ENCODE measurements at places on chromosomes 4 and X. TPM values are rescaled to one million over a fixed set of nuclear protein-coding genes. Genes with fewer than 3 reads are reported as not detected.

DNA sequence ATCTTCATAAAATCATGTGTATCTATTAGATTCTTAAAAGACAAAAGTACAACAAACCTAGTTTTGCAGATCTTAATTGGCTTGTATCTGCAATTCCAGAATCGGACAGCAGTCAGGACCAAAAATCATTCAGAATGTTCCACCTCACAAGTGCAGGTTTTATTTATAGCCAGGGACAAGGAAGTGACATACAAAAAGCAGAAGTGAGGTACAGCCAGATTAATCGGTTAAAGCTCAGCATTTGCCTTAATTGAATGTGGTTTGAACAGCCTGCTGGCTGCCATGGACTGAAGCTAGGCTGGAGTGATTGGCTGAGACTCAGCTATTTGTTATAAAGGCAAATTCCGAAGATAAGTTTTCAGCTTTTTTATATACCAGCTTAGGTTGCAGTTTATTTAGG is 932.6 kb downstream of the C4orf33 start:
- no peaks in the 10 kb centered on the region for H3K4me1 ChIP-seq
- no peaks in the 10 kb centered on the region for H3K36me3 ChIP-seq
- no peaks in the 10 kb centered on the region for H3K27me3 ChIP-seq
- no peak overlapping the region for H3K27ac ChIP-seq

- no peaks in the 10 kb centered on the region for H3K27me3 ChIP-seq
- no peak for DNase-seq
- H3K27ac ChIP-seq, result no peak overlapping the region
- no peak overlapping the region for H3K4me3 ChIP-seq
- no peaks in the 10 kb centered on the region for H3K36me3 ChIP-seq
These were observed 59.0 kb downstream of the AFAP1 start for GRCh38 chr4:7880683-7881082.

- peaks cover 5% of the 10 kb centered on the region for H3K4me1 ChIP-seq
- peaks cover 5% of the 10 kb centered on the region for H3K27me3 ChIP-seq
- no peak overlapping the region for H3K4me3 ChIP-seq
- H3K27ac ChIP-seq, result no peak overlapping the region
These were observed 16.3 kb downstream of the RBMX2 start for GRCh38 chrX:130418066-130418465.

GRCh38 chr4:54093324-54094240 is 6.4 kb upstream of the GSX2 start:
- DNase-seq, result no peak
- peaks cover 45% of the 10 kb centered on the region for H3K4me1 ChIP-seq
- peaks cover 3% of the 10 kb centered on the region for H3K36me3 ChIP-seq

DNA sequence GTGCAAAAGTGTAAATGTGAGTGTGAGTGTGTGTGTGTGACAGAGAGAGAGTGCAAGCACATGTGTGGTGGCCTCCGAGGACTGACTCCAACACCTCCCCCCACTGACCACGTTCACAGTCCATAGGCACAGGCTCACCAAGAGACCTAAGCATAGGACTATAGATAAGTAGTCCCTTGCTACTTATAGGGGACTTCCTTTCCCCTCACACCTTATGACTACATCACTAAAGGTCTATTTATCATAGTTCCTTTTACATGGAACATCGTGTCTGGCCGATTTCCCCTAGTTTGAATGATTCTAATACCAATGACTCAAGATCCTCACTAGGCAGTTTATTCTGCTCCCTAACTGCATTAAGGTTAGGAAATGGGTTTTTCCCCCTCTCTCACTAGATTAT is 17.8 kb downstream of the FRMPD3 start:
- no peaks in the 10 kb centered on the region for H3K36me3 ChIP-seq
- no peak overlapping the region for H3K4me3 ChIP-seq
- no peak for DNase-seq
- H3K27ac ChIP-seq, result no peak overlapping the region
- peaks cover 40% of the 10 kb centered on the region for H3K27me3 ChIP-seq

GPRASP3 gene
- 2.4 TPM for total RNA-seq

JCHAIN gene
- not detected for total RNA-seq

LUZP4 gene
- not detected for total RNA-seq

TMEM144 gene
- total RNA-seq, result not detected

CLGN gene
- 0.17 TPM for total RNA-seq

NUP62CL gene
- 4.9 TPM for total RNA-seq

CA5B gene
- 11.7 TPM for total RNA-seq

Data from activated T-cell treated with anti-CD3 and anti-CD28 coated beads, Interleukin-2, amount 50 U/mL, for 72 hours (primary cell).